ENCODE measurements at places on chromosomes 5 and 9.

DNA sequence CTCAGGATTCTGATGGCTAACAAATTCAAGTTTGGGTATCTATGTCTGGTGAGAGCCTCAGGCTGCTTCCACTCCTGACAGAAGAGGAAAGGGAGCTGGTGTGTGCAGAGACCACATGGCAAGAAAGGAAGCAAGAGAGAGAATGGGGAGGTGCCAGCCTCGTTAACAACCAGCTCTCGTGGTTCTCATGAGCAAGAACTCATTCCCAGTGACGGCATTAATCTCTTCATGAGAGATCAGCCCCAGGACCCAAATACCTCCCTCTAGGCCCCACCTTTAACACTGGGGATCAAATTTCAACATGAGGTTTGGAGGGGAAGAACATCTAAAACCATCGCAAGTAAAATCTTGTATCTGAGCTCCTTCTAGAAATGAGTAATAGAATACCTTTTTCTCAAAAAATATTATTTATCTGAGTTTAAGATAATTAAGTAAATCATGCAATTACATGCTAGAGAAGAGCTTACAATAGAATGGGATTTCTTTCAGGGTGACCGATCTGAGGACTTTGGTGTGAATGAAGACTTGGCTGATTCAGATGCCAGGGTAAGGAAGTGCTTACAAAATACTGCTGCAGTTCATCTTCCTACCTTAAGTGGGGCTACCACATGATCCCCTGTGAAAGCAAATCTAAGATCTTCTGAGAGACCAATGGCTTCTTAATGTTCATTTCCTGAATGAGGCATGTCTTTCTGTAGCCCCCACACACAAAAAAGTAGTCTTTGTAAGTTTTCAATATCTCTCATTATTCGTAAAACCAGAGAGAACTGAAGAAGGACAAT is 11.5 kb downstream of the ANXA1 start:
- no peak for DNase-seq

DNA sequence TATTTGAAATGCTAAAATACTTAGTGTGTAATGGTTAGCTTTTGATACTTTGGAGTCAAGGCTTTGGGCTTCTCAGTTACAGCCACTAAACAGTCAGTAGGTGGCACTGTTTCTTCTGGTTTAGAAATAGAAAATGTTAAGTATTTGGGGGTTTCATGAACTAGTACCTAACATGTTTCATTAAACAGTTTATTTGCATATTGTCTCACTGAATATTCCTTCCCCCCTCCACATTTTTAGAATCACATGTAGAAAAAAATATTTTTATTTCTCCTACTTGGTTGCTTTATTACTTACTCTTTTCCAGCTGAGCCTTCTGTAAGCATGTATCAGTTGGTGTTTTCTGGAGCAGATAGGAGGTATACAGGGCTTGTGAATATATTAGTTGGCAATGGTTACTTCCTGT is 48.0 kb downstream of the IPO11 start:
- no peak for DNase-seq

DNA sequence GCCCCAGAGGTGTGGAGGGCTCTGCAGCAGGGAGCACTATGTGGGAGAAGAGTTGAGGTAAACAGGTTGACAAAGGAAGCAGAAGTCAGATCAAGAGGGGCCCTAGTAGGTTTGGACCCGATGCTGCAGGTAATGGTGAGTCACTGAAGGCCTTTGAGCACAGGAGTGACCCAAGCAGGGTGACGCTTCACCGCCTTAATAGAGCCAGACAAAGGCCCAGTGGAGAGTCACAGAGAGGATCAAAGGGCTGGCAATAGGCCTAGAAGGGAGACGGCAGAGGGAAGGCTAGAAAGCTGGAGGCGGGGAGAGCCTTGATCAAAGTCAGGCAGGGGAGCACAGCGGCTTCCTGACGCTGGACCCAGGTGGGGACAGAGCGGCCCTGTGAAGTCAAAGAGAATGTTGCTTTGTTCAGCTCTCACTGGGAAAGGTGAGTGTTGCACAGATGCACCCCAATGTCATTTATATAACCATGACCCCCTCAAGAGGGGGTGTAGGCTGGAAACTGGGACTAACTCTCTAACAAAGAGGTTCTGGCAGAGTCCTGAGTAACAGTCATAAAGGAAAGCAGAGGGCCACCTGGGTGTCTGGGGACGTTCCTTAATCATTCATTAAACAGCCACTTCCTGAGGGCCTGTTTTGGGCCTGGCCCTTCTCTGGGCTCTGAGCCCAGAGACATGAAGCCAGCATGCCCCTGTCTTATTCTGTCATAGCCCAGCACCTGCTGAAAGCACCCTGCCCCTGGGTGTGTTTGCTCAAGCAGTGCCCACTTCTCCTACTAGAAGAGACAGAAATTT is 9.8 kb upstream of the CPLX2 start:
- no peak for DNase-seq

DNA sequence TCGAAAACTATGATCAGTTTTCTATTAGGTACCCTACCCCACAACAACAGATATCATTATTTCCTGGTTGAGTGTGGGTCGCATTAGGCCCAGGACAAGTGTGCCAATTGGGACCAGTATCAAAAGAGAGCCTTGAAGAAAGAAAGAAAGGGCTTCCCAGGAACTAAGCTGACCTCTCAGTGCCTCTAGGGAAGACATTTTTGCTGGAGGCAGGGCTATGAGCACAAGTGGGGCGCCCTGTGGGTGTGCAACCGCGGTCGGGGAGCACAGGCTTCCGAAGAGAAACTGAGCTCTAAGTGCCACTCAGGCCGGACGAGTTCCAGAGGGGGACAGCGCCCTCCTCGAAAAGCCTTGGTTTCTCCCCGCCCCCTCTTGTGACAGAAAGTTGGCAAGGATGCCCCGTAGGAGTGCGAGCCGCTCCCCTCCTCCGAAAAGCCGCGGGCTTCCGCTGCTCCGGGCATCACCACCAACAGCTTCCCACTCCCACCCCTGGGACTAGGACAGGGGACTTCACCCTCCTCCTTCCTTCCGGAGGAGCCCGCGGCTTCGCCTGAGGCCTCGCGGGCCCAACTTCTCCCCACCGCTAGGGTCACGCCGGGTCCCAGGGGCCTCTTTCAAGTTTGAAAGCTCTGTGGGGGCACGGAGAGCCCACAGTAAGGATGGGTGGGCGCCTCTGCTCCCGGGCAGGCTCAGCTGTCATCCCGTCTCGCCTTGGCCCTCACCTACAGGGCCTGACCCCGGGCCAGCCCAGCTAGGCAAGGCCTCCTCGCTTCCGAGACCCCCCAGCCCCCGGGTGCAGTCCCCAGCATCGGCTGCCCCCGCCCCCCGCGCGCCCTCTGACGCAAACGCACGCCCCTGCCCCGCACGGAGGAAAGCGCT is 2.0 kb downstream of the NR2F1-AS1 start:
- DNase-seq: no peak

- no peak for DNase-seq
Observed at GRCh38 chr9:739362-739761, 102.1 kb upstream of the DMRT1 start.

DNA sequence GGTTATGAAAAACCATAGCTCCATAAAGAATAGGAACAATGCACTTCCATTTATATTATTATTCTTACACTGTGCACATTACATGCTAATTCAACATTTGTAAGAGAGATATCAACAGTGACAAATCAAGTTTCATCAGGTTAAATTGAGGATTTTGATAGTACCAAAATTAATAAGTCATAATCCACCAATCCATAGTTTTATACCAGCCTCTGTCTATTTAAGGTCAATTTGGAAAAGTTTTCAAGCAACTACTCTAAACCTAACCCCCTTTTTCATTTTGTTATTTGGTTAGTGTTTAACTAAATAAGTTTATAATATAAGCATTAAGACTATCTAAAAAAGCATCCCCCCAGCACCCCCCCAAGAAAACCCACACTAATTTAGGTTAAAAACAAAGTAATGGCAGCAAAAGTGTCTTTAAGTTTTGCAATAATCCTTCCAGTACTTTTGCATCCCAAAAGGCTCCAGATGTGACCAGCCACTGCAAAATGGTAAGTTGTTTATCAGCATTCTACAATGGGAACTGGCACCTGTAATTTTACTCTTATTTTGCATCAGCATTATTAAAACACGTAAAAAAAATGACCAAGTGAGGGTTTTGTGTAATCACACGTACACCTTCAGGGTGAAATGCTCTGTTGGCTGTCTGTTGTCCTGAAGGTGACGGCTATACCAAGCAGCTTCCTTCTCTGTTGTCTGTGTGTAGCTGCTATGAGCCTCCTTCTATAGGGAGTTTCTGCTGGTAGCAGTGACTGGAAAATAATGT is 36.8 kb upstream of the SSBP2 start:
- no peak for DNase-seq

GRCh38 chr5:174552428-174552827 is 172.0 kb upstream of the MSX2 start:
- no peak for DNase-seq

DNA sequence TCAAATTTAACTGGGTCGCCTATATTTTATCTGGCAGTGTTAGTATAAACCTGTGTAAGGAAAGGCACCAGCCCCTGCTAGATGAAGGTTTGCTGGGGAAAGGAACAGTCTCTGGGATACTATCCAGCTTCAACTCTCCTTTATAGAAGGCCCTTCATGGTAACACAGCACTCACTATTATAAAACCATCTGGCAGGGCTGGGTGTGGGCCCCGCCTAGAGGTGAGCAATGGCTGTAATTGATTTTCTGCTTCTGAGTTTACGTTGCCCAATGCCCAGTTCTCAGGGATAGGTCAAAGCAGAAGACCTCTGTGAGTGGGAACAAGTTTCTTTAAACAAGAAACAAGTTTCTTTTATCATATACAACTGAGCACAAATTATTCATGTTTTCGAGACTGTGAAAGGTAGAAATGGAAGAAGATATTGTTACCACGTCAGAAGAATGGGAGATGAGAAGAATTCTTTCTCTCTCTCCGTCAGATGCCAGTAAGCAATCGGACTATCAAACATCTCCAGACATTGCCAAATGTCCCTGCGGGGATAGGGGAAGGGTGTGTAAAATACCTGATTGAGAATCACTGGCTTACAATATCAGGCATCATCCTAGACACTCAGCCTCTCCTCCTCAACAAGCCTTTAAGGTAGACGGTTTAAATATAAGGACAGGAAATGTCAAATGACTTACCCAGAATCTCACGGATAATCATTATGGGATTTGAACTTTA is 205.9 kb downstream of the PDZD2 start:
- no peak for DNase-seq

DNA sequence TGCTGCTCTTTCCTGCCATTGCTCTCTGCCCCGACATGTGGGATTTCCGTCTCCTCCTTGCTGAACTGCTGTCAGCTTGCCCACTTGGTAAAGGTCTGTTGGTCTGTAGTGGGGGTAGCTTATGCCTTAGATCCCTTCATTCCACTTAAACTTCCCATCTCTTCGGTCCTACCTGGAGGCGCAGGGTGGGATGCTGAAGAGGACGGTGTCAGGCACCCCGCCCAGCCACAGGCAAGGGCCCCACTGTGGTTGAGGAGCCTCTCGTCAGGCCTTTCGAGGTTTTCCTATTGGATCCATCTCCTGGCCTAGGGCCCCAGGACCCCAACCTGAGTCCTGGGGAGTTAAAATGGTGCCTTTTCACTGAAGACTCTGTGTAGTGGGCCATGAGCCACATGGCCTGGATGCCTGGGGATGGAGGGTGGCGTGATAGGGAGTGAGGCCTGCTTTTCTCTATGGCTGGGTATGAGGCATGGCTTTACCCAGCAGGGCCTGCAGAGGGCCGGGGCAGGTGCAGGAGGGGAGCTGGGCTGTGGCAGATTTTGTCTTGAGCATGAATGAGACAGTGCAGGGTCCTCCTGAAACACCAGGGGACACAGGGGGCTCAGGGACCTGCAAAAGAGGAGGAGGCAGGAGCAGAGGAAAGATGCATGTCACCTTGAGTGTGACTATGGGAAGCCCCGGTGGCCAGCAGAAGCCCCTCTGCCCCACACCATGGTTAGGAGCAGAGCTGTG is 25.8 kb upstream of the RNF130 start:
- no peak for DNase-seq

GRCh38 chr9:93984860-93985259 is 29.7 kb upstream of the BARX1 start:
- no peak for DNase-seq

- no peak for DNase-seq
Observed at GRCh38 chr5:177276886-177277285, 26.6 kb downstream of the RAB24 start.

GRCh38 chr9:129394061-129394885 is 216.2 kb upstream of the IER5L start:
- no peak for DNase-seq

- no peak for DNase-seq
Observed at GRCh38 chr5:170028124-170028523, 47.8 kb upstream of the INSYN2B start.

GRCh38 chr5:4781299-4781698 is 358.8 kb upstream of the ADAMTS16 start:
- DNase-seq: no peak

DNA sequence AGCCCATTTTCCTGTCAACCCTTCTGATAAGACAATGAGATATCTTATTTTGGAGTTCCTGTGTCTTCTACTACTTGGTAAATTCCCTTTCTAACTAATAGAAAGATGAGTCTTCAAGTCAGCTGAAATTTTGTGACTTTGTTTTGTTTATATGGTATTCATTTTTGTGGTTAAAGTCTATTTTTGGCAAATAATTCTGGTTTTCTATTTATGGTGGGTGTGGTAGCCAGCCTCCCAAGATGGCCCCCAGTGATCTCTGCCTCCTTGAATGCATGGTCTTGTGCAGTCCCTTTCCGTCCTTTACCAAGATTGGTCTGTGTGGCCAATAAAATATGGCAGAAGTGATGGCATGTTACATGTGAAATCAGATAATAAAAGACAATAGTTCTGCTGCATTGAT is 91.5 kb downstream of the NR3C1 start:
- no peak for DNase-seq

DNA sequence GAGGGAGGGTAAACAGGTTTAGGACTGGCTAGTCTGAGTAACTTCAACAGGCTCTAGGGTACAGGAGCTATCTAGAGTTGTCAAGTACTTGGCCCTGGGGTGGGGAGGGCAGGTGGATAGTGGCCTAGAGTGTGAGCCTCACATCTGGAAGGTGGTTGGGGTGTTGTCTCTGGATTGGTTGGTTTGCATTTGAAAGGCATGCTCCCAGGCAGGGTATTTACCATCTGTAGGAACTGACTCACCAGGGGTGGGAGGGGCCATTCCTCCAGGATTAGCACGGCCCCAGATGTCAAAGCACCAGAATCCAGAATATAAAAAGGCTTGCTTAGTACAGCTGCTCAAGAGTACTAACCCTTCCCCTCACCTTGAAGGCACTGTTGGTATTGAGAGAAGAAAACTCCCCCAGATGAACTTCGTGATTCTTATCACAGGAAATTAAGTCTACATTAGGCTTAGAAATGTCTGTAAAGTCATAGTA is 193.3 kb downstream of the NTRK2 start:
- DNase-seq: no peak

- DNase-seq: no peak
Observed at GRCh38 chr9:104748359-104749031, 1.0 kb downstream of the NIPSNAP3A start.

DNA sequence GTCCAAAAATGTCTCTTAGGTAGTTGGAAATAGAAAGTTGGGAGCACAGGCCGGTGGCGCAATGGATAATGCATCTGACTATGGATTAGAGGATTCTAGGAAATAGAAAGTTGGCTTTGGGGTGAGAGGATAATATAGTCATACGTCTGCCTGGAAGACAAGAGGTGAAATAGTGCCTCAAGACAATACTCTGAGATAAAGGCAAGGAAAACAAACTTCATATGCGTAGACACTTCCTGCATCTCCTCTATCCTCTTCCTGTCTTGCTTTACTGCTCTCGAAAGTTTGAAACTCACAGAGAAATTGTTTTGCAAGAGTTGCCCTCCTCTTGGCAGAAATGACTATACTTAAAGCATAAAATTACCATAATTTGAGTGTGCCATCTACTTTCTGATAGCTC is 153.2 kb upstream of the FBXL7 start:
- DNase-seq: no peak
